ENCODE measurements at places on chromosomes 6 and 20. TPM values are rescaled to one million over a fixed set of nuclear protein-coding genes. Genes with fewer than 3 reads are reported as not detected.

GRCh38 chr20:47934761-47935160 lies 149.5 kb upstream of the SULF2 start:
- DNase-seq: no peak

DNA sequence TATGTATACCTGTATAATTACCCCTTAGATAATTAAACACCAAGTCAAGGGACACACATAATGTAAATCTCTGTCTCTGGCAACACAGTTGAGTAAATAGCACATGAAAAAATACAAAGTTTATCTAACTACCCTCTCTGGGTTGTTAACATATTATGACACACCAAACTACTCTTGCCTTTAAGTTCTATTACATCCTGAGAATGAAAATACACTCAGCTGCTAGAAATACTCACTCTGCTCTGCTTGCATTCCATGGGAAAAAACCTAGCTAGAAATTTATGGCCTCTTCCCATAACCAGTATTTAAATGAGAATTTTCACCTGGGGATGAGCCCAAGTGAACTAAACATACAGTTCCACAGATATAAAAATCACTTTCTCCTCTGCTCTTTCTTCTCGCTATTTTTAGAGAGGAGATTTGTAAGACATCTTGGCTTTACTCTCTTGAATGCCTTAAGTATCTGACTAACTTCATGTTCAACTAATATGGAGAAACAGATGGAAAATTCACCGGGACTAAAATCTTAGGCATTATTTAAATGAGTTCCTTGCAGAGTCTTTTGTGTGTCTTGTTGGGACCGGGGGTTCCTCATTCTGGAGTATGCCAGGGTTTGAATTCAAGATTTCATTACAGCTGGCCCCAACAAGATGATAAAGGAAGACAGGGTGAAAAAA lies 140.9 kb downstream of the GJA10 start:
- DNase-seq: no peak

GRCh38 chr6:118511930-118512715 lies 36.0 kb upstream of the PLN start:
- DNase-seq: no peak

GRCh38 chr6:155449450-155450239 lies 6.0 kb downstream of the NOX3 start:
- no peak for DNase-seq

- no peak for DNase-seq
These were observed 182.3 kb downstream of the MTFR2 start for GRCh38 chr6:136067731-136068341.

GRCh38 chr6:132742495-132742894 lies 15.2 kb downstream of the VNN2 start:
- no peak for DNase-seq

DNA sequence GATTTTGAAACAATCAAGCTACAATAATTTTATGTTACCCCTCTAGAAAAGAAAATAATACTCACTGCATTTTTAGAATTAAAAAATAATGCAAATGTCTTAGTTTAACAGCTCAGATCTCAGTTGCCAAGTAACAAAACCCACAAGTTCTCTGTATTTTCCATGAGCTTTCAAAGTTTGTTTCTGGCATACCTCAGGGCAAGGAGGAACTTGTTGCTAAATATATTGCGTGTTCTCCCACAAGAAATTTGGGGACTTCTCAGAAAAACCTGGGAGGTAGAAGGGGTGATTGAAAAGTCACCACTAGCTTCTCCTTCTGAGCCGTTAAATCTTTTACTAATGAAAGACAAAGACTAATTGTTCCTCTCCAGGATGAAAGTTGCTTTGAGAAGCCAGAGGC lies 236.8 kb upstream of the MARCKS start:
- DNase-seq: no peak

- peak; percentile 30 for DNase-seq
These were observed 92.1 kb downstream of the TASP1 start for GRCh38 chr20:13546497-13547131.

DNA sequence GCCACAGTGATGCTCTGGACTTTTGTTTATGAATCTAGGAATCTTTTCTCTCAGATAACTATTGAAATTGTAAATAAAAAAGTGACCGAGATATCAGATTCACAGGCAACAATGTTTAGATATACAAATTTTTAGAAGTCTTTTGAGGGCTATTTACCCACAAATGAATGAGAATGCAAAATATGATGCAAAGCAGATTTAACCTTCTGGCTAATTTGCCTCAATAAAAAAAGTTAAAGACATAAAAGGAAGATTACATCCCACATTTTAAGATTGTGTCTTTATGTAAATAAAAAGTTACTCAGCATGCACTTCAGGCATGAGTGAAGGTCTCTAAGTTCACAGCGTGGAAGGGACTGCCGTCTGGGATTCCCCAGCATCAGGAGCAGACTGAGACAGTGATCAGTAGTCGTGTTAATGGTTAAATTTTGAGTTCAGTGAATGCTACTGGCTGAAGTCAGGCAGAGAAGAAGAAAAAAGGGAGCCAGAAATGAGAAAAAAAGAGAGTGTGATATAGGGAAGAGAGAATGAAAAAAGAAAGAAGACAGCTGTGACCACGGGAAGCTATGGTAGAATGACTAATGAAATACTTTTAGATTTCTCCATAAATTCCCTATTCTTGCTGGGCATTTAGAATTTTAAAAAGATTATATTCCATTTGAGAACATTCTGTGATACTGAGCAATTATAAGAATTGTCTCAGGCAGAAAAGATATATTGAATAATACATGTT lies 93.6 kb downstream of the MYB start:
- DNase-seq: no peak

DNA sequence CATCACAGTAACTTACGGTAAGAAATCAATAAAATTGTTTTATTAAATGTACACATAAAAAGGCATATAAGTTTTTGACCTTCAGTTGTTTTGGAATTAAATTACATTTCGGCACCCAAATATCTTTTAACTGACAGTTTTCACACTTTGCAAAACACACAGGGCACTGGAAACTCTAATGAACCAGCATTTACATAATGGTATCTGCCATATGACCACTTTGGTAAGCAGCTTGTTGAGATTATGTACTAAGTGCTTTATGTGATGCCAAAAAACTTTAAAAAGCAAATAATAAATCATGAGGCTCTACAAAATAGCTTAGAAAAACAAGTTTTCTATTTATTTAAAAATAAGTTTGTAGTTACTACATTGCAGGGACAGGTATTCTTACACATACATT lies 68.2 kb downstream of the IRAK1BP1 start:
- no peak for DNase-seq

- DNase-seq: peak; percentile 10
These were observed 254.9 kb downstream of the CDKAL1 start for GRCh38 chr6:20789162-20789561.

DNA sequence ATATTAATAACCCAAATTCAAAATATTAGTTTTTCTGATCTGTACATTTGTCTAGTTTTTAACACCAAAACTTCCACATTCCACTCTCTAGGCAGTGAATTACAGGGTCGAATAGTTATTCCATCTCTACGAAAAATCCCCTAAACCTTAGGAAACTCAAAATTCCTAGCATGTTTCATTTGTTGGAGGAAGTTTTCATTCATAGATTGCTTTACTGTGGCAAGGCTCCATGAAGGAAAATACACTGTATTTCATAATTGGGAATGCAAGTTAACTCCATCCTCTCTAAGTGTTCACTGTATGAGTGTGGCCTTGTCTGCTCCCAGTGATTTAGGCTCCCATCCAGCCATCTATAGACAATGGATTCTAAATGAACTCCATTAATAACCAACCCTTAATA lies 296.1 kb downstream of the TENT5A start:
- no peak for DNase-seq

- DNase-seq: no peak
These were observed 4.1 kb upstream of the AIF1 start for GRCh38 chr6:31610968-31611367.

DNA sequence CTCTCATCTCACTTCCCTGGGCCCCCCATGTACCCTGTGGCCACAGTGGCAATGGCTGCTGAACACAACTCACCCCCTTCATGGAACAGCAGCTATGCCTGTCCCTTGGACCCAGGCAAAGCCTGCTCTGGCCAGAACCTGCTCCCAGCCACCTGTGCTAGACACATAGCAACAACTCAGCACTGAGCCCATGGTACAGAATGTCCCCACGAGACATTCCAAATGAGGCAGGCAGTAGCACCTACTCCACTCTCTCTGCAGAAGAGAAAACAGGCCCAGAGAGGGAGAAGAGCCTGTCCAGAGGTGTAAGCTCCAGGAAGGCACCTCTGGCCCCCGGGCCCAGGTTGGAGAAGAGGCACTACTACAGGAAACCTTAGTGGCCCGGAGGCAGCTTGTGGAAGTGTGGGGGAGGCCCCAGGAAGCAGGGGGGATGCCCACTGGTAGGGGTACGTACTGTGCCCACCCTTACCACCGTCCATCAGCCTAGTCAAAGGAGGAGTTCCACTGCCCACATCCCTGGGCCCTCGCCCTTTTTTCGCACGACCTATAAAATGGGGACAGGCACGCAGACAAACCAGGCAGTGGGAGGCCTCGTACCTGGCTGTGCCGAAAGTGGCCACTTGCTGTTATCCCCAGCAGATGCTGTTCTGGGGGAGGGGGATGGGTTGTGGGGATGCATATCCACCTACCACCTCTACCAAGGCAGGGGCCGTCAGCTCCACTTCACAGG lies 97.2 kb downstream of the ASXL1 start:
- no peak for DNase-seq

DNA sequence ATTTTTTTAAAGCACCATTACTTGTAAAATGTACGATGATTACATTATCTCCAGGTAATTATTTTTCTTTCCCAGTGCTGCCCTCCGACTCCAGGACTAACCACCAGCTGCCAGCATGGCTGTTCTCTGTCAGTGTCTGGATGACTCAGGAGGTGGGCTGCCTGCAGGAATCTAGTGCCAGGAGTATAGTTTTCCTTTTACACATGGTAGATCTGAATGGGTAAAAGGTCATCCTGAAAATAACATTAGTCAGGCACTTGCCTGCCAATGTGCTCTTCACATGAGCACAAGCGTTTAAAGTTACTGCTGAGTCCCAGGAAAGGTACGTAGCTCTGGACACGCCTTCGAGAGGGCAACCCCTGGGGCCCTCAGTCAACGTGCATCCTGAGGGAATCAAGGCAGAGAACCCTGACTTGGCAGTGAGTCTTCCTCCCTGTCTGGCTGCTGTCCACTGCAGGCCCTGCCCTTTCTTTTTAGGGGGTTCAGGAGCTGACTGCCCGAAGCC lies 2.4 kb downstream of the DYNLT1 start:
- DNase-seq: peak; percentile 78

DNA sequence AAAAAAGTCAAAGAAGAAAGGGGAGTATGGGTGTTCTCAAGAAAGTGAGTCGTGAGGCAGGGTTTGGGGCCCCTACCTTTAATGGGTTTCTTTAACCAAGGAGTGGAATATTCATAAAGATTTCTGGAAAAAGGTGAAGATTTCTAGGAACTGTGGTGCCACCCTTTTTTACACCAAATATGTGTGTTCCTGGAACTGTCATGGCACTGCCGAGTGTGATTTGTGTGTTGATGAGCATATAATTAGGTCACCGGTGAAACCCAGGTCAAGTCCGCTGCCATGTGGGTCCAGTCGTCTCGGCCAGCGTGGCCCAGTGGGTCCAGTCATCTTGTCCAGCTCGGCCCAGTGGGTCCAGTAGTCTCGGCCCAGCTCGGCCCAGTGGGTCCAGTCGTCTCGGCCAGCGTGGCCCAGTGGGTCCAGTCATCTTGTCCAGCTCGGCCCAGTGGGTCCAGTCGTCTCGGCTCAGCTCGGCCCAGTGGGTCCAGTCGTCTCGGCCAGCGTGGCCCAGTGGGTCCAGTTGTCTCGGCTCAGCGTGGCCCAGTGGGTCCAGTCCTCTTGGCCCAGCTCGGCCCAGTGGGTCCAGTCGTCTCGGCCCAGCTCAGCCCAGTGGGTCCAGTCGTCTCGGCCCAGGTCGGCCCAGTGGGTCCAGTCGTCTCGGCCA lies 8.3 kb upstream of the EEF1A2 start:
- DNase-seq: no peak

- DNase-seq: no peak
These were observed 47.9 kb upstream of the SCML4 start for GRCh38 chr6:107871976-107872375.

- no peak for DNase-seq
These were observed at the start of gene C6orf132 for GRCh38 chr6:42142118-42142835. C6orf132 (minus strand) TSS chr6:42142620; CDS start chr6:42142444, 176 bp downstream.

DNA sequence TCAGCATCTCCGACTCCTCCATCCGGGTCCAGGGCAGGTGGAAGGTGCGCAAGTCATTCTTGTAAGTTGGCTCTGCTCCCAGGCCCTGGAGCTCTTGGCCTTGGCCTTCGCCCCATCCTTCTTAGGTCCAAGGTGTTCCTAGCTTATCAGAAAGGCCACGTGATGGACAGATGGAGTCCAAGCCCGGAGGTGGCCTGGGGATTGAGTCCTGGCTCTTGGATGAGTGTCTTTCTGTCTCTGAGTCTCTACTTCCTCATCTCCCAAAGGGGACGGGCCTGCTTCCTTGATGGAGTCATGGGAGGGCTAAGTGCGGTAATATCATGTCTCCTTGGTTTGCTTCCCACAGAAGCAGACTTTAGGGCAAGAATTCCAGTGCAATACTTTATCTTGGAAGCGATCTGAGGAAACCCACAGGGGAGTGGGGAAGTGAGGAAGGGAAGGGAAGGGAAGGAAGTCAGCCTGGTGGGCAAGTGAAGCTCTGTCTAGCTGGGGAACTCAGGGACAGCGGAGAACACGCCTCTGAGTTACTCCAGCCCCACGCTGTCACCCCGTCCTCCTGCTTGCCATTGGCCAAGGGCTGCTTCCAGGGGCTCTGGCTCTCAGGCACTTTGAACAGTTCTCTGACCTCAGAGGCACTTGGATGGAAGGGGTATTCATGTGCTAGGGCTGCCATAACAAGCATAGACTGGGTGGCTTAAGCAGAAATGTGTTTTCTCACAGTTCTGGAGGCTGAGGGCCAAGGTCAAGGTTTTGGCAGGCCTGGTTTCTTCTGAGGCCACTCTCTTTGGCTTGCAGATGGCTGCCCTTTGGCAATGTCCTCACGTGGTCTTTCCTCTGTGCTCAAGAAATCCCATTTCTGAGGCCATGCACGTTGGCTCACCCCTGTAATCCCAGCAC lies 4.8 kb downstream of the LBP start:
- DNase-seq: no peak

DNA sequence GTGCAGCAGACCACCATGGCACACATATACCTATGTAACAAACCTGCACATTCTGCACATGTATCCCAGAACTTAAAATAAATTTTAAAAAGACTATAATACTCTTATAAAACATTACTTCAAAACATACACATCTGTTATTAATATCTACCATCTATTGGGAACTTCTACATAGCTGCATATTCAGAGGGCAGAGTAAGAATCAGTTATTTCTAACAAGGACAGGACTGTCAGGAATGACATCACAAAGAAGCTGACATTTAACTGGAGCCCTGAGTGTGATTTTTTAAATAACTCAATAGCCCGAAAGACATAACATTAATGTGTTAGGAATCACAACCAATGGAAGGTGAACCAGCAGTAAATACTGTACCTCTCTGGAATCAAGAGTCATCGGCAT lies 276.7 kb upstream of the ECI2 start:
- no peak for DNase-seq

GRCh38 chr20:16953858-16954257 lies 205.7 kb downstream of the OTOR start:
- DNase-seq: no peak

Gene HLA-DRB1
- not detected for polyA plus RNA-seq

Gene OR2H2
- not detected for polyA plus RNA-seq

Gene FOXO3
- polyA plus RNA-seq: 36.7 TPM

Gene EDN1
- polyA plus RNA-seq: 1.7 TPM

Gene OPRM1
- not detected for polyA plus RNA-seq

Gene GJA10
- not detected for polyA plus RNA-seq

Gene BMP2
- 1.6 TPM for polyA plus RNA-seq

Gene PBX2
- polyA plus RNA-seq: 59.2 TPM

Data from AG04450 (cell line).